HS-27A (cell line): ENCODE measurements at places on chromosomes 6 and 20.

DNA sequence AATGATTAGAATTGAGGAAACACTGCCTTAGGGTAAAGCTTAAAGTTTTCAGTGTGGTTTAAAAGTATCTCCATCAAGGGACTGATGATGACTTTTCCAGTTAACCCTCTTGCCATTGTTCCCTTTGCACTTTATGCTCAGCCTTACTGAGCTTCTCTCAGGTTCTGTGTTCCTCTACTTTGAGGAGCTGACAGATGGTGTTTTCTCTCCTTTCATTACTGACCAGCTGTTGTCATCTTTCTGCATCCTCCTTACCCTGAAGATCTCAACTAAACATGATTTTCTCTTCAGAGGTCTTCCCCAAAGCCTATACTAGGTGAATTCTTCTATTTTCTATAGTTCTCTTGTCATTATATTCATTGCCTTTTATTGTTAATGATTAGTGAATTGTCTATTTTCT is 475.6 kb upstream of the SYNCRIP start:
- no peak for DNase-seq

GRCh38 chr6:134442073-134442472 is 124.2 kb upstream of the SGK1 start:
- no peak for DNase-seq

GRCh38 chr20:31476643-31477215 is 1.6 kb downstream of the REM1 start:
- DNase-seq = no peak

GRCh38 chr6:2986722-2987221 is 12.9 kb upstream of the NQO2 start:
- DNase-seq = no peak

DNA sequence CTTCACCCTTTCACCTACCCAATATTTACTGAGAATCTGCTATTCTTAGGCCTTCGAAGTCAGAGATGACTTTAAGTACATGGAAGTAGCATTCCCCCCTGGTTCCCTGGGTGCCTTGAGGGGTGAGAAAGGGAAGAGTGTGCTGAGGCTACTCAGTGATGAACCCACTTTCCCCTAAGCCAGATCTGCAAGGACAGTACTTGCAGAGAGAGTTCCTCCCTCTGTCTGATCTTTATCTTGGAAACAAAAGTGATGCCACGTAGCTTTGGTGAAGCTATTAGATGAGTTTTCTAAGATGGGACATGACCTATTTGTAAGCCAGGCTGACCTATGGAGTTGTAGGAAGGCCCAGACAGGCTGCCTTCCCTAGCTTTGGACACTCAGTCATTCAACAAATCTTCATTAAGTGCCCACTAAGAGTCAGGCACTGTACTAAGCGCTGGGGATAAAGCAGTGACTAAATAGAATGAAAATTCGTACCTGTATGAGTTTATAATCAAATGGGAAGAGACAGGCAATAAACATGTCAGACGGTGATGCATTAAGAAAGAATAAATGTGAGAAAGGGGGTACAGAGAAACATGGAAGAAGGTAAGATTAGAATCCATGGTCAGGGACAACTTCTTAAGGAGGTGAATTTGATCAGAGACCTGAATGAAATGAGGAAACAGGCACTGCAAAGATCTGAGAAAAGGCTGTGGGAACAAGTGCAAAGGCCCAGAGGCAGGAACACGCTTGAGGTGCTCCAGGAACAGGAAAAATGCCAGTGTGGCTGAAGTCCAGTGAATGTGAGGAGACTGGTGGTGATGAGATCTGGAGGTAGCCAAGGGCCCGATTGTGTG is 42.2 kb downstream of the BCL2L1 start:
- DNase-seq = no peak

DNA sequence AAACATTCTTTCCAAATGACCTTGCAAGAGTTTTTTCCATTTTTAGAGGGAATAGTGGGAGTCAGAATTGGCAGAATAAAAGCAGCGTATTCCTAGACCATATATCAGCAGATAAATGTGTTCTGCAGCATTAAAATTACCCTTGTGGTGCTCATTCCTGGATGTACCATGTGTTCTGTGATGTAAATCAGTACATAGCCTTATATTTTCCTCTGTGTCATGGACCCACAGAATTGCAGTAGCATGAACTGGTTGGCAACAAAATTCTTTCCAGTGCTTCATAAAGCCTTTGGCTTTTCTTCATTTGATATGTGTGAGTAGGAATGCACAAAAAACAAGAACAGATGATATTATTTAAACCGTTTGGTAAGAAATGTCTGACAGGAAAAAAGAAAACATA is 32.5 kb downstream of the ANKEF1 start:
- DNase-seq = no peak

DNA sequence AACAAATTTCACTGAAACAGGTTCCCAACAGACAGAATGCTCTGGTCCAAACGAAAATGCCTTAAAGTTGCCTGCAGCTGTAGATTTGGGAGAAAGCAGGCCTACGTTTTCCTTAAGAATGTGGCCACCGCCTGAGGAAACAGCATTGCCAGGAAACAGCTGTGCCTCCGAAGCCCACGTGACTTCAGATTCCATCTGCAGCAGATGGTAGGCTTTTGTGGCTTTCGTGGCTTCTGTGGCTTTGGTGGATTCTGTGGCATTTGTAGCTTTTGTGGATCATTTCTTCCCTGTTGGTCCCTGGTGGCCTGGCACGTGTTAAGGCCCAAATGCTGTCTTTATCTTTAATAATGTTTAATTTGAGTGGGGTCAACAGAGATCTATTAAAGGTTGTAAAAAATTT is 222.9 kb downstream of the TTLL2 start:
- DNase-seq = no peak

GRCh38 chr6:110682460-110682853 is 132.8 kb downstream of the CDK19 start:
- peak; percentile 50 for DNase-seq

- no peak for DNase-seq
These were observed 33.0 kb downstream of the SLCO4A1 start for GRCh38 chr20:62675156-62675876.

DNA sequence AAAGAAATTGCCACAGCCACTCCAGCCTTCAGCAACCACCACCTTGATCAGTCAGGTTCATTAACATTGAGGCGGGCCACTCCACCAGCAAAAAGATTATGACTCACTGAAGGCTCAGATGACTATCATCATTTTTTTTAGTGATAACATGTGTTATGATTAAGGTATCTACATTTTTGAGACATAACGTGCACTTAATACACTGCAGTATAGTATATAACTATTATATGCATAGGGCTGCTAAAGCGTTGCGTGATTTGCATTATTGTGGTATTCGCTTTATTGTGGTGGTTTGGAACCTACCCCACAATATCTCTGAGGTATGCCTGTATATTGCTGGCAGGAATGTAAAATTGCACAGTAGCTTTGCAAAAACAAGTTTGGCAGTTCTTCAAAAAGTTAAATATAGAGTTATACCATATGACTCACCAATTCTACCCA is 6.8 kb upstream of the RIPK1 start:
- DNase-seq = peak; percentile 68

DNA sequence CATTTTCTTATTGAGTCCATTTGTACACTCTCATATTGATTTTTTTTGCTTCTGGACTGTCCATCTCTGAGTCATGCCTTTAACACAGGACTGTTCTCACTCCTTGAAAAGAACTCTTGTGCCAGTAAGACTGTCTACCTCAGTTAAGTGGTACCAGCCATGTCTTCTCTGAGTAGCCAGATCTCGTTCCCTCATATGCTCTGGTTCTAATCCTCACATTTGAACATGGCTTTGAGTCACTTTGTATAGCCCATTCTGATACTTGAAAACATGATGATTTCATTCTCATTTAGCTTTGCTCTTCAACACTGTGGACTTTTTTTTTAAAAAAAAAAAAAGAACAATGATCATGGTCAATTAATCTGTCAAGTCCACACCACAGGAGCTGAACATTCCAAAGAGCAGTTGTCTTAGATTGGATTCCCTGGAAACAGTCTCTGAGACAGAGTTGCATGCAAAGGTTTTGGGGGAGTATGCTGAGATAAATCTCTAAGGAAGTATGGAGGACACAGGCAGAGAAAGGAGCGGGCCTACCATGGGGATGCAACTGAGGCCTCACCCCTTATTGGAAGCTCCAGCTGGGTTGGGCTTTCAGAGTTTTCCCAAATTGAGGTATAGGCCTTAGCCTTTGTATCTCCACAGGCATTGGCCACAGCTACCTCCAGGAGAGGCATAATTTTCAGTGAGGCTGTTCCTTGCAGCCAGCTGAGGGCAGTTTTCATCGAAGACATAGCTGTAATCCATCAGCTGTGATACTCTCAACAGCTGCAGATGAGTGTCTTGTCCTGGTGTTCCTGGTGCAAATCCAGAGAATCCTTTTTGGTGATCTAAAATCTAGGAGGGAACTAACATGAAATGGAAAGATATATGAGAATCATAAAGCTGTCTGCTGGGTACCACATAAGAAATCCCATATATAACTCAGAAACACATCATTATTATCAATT is 6.0 kb upstream of the PTCHD4 start:
- no peak for DNase-seq

DNA sequence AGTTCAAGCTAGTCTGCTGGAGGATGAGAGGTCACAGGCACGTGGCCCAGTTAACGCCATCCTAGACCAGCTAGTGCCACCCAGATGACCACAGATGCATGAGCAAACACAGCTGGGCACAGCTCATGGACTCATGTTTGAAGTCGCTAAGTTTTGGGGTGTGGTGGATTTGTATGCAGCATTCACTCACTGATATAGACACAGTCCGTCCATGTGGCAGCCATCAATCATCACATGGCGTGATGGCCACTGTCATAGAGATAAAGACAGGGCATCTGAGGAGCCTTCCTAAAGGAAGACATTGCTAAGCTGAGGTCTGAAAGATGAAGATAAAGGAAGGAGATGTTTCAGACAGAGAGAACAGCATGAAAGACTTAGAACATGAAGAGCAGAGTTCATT is 154.4 kb upstream of the JAG1 start:
- DNase-seq = no peak

DNA sequence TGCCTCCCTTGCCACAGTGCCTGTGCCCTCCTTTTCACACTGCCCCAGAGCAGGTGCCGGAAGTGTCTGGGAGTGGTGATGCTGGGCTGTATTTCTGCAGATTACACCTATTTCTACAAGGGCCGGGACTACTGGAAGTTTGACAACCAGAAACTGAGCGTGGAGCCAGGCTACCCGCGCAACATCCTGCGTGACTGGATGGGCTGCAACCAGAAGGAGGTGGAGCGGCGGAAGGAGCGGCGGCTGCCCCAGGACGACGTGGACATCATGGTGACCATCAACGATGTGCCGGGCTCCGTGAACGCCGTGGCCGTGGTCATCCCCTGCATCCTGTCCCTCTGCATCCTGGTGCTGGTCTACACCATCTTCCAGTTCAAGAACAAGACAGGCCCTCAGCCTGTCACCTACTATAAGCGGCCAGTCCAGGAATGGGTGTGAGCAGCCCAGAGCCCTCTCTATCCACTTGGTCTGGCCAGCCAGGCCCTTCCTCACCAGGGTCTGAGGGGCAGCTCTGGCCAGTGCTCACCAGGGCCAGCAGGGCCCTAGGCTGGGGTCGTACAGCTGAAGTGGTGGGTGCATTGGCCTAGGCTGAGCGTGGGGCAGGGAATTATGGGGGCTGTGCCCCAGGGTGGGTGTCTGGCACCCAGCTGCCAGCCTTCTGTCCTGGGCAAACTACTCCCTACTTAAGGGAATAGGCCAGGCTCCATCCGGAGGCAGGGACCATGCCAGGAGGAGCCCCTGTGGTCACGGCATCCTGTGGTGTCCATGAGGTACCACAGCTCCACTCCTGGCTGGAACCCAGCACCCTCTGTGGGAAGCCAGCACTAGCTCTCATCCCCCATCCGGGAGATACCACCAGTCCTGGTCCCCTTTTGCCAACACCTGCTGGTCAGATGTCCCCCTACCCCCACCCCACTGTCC is 3.5 kb downstream of the MMP24OS start:
- no peak for DNase-seq

DNA sequence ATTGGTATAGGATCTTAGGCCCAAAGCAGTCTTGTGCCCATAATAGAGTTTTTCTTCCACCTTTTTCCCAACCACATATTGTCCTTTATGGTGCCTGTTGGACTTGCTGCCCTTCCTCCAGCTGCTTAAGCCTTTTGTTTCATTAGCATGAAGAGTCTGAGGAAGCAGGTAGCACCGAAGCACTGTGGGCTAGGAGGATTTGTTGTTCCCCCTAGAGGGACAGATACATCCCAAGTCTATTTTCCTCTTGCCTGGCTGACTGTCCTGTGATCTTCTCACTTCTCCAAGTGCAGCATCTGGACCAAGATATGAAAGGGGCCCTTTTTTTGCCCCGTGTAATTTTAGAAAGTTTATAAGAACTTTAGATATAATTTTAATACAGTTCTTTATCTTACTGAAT is 50.7 kb upstream of the COL10A1 start:
- DNase-seq = no peak

GRCh38 chr6:18034798-18035202 is 47.4 kb upstream of the KIF13A start:
- no peak for DNase-seq

GRCh38 chr6:131755597-131755996 is 44.8 kb upstream of the CTAGE9 start:
- peak; percentile 95 for DNase-seq

DNA sequence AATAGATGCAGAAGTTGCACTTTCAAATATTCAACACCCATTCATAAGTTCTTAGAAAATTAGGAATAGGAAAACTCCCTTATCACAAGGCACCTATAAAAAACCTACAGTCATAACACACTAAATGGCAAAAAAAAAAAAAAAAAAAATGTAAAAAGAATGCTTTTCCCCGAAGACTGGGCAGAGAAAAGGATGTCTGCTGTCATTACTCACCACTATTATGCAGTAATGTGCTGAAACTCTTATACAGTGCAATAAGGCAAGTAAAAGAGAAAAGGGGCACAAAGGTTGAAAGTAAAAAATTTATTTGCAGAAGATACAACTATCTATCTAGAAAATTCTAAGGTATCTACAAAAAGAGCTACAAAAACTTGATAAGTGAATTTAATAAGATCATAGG is 607.8 kb upstream of the ARID1B start:
- no peak for DNase-seq
